ENCODE measurements at places on chromosomes 4 and X.
A peak's percentile ranks its signal among the peaks of the same experiment; 100 is the strongest.

- DNase-seq, result peak; percentile 60
These were observed 147.6 kb downstream of the STK32B start for GRCh38 chr4:5198656-5199541.

DNA sequence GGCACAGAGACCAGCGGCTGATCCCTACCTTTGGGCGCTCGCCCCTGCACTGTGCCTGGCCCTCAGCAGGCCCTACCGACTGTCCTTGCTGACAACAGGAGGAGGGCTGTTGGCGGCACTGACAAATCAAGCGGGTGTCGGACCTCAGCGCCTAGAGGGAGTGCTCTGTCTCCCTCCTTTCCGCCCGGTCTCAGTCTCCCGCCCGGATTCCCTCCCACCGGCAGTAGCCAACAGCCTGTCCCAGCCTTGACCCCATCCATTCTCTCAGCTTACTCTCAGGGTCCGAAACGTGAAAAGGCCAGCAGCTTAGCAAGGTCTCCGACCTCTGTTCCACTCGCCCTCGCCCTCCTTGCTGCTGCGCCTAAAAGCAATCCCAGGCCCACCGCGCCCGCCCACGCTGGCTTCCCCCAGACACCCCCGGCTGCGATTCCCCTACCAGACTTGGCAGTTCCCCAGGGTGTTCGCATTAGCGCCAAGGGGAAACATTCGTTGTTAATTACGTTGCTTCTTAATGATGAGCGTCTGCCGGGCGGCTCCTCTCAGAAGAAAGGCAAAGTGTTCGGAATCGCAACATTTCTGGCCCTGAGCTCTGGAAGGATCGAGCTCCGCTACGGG is 96.2 kb downstream of the SOWAHB start:
- no peak for DNase-seq

DNA sequence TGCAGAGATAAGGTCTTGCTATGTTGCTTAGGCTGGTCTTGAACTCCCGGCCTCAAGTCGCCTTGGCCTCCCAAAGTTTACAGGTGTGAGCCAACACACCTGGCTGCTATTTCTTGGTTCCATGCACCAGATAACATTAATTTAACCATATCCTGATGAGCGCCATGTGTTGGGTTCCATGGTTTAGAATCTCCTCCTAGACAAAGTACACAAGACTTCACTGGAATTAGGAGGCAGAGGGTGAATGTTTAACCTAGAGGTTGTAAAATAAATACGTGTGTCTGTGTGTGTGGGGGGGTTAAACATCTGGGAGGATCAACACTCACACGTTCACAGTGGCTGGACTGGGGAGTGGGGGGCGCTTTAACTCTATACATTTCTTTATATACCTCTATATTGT is 32.4 kb upstream of the SORCS2 start:
- DNase-seq, result no peak

- DNase-seq, result no peak
These were observed 38.7 kb downstream of the SLC4A4 start for GRCh38 chr4:71377561-71377960.

- DNase-seq, result no peak
These were observed 11.0 kb downstream of the EREG start for GRCh38 chr4:74375824-74376426.

GRCh38 chrX:67700602-67701001 is 156.8 kb downstream of the AR start:
- no peak for DNase-seq

Data from NCI-H1092 (cell line).